ENCODE measurements at places on chromosomes 13 and 19. TPM values are rescaled to one million over a fixed set of nuclear protein-coding genes. Genes with fewer than 3 reads are reported as not detected.

Gene IRS2
- 9.4 TPM for total RNA-seq

Gene KASH5
- 0.27 TPM for total RNA-seq

Gene ZNF470
- total RNA-seq = 2.2 TPM

Gene FFAR3
- total RNA-seq = 0.54 TPM

Gene SHISA7
- under 0.01 TPM for total RNA-seq

Gene ANGPTL4
- total RNA-seq = 0.27 TPM

Gene CGB1
- total RNA-seq = not detected

Gene HRC
- total RNA-seq = not detected

Gene ZNF529
- 13.7 TPM for total RNA-seq
